AG04449 (cell line): ENCODE measurements at places on chromosomes 3 and 15.

DNA sequence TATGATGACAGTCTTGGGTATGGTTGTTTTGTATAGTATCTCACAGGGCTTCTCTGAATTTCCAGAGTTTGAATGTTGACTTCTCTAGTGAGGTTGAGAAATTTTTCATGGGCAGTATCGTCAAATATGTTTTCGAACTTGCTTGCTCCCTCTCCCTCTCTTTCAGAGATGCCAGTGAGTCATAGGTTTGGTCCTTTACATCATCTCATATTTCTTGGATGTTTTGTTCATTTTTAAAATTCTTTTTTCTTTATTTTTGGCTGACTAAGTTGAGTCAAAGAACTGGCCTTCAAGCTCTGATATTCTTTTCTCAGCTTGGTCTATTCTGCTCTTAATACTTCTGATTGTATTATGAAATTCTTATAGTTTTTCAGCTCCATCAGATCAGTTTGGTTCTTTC lies 282.3 kb upstream of the NECTIN3 start:
- DNase-seq: peak; percentile 19

DNA sequence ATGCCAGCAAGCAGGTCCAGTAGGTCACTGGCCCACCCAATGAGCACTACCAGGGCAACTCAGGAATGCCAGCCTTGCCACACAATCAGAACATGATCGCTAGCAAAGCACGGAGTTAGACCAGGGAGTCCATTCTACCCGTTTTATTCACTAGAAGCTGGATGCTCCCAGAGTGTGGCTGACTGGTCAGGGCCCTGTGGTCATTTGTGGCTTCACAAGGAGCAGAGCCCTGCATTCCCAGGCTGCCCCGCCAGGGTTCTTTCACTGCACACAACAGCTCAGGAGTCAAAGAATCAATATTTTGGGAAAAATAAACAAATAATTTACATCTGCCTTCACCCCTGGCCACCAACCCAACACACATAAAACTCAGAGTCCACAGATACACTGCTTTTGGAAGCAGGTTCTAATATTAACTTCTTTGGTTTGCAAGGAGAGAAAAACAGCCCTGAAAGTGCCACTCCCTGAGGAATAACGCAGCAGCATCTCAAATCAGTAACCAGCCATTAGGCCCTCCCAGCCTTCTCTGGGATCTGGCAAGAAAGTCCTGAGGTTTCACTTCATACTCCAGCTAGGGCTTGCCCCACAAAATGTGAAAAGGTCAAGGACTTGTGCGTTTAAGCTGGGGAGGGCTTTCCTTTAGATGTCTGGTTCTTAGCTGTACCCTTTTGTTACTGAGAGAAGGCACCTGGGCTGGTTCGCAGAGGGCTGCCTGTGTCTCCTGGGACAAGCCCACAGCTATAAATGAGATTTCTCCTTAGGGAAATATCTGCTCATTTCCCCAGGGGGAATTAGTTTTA lies 16.0 kb downstream of the SIAH2 start:
- no peak for DNase-seq

DNA sequence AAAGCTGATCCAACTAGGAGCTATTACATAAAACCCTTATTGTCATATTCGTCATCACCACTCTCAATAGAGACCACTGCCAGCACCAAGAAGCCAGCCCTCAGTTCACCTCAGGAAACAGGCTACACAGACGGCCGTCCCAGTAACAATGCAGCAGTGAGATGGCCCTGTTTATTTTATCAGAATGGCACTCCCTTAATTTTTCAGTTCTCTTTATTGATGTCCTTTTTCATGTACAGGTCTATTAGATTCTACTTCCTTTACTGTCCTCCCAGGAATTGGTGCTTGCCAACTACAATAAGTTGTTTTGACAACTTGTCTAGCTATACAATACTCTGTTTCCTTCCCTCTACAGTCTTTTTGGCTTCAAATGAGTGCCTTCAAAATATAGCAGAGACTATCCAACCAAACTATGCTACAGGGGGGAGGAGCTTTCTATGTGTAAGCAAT lies 272.5 kb downstream of the ZBTB20 start:
- DNase-seq: no peak

DNA sequence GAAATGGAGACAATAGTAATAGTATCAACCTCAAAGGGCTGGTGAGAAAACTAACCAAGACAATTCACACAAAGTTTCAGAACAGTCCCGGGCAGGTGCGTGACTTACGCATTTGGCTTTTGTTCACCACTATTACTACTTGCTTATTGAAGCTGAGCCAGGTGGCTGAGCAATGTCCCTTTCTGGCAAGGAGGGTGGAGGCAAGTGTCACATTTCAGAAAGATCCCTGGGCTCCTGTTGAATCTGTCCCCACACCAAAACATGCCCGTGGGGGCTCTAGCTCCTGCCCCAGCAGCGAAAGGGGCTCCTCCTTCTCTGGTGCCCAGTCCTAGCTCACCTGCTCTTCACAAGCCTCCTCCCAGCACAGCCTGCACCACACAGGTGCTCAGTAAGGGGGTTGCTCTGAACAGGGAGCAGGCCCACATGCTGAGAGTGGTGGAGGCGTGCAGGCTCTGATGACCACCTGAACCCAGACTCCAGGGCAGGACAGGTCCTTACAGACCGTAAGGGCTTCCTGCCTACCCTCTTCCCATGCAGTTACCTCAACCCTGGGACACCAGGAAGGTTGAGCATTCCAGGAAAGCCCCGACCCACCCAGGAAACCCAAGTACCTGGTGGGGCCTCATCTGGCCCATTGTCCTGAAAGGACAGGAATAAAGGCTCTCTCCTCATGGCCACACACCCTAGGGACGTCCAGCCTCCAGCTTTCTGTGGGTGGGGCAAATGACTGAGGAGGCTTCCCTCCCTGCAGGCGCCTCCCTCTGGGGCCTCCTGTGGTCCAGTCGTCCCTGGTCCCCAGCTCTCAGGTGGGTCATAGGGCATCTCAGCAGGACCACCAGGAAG lies 32.6 kb downstream of the SEMA7A start:
- no peak for DNase-seq

DNA sequence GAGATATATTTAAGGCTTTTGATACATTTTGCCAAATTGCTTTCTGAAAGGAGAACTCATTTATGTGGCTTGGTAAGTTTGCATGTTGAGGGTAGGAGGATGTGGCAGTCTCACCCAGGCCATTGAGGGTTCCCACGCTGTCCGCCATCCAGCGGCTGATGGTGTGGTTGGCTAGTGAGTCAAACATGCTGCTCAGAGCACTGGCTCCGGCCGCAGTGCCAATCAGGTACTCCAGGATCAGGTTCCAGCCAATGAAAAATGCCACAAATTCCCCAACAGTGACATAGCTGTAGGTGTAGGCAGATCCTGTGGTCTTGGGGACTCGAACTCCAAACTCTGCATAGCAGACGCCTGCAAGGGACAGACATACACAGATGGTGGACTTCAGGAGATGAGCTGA lies 82.3 kb downstream of the CLDN11 start:
- no peak for DNase-seq

- no peak for DNase-seq
These were observed 243.6 kb downstream of the ATP8B4 start for GRCh38 chr15:49875392-49875791.

GRCh38 chr3:71064291-71064955 lies 519.1 kb downstream of the FOXP1 start:
- no peak for DNase-seq

GRCh38 chr3:77227567-77227966 lies 187.7 kb downstream of the ROBO2 start:
- DNase-seq: no peak
